ENCODE measurements at places on chromosomes 16 and 17. TPM values are rescaled to one million over a fixed set of nuclear protein-coding genes. Genes with fewer than 3 reads are reported as not detected.
A peak's percentile ranks its signal among the peaks of the same experiment; 100 is the strongest.

GRCh38 chr17:15914400-15915170 lies 30.3 kb upstream of the ADORA2B start:
- DNase-seq: no peak

- DNase-seq: no peak
Measured at GRCh38 chr16:65574326-65574966, 452.6 kb upstream of the CDH11 start.

DNA sequence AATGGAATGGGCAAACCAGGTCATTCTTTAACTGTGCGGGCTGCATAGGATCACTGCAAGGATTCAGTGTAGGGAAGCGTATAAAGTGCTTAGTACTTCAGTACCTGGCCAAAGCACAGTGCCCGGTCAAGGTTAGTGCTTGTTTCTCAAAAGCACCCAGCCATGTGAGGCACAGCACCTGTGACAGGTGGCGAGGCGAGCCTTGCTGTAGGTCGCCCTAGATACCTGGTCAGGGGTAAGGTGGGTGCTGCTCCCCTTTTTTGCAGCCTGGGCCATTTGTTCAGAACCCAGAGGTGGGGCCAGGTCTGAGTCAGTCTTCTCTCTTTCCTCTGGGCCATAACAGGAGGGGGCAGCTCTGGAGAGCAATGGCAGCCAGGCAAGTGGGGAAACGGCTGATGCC lies 172.0 kb downstream of the IRF8 start:
- DNase-seq: no peak

DNA sequence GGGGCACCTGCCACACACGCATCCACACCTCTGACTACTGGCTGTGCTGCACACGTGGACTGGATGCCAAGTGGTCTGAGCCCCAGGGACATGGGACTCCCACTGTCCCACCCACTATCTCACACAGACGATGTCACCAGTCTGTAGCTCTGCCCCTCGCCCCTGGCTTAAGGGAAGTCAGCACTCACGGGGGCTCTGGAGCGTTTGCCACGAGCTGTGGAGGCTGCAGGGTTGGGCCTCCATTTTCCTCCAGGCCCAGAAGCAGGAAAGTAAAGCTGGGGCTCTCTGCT lies 22.1 kb downstream of the FOXF1 start:
- DNase-seq: no peak

- DNase-seq: peak; percentile 57
Measured at GRCh38 chr17:74431568-74432423, at the start of gene GPRC5C. Gene GPRC5C (plus strand): TSS chr17:74432088. CDS start chr17:74439777, 7,689 bp downstream.

GRCh38 chr17:63740464-63741142 lies 996 bp downstream of the STRADA start:
- DNase-seq: peak; percentile 22

GRCh38 chr16:19639986-19640421 lies 78.0 kb downstream of the KNOP1 start:
- DNase-seq: peak; percentile 51

DNA sequence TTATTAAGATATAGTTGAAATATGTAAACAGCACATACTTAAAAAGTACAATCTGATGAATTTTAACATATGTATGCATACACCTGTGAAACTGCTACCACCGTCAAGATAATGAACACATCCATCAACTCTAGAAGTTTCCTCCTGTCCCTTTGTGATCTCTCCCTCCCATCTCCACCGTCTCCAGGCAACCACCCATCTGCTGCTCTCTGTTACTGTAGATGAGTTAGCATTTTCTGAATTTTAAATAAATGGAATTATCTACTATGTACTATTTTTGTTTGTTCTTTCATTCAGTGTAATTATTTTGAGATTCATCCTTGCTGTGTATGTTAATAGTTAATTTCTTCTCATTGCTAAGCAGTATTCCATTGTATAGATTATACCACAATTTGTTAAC lies 40.2 kb upstream of the SMPD3 start:
- DNase-seq: no peak

GRCh38 chr16:50826797-50827316 lies 85.0 kb downstream of the CYLD start:
- no peak for DNase-seq

GRCh38 chr17:2056206-2057174 lies 1.6 kb downstream of the HIC1 start:
- DNase-seq: peak; percentile 62

GRCh38 chr16:57277586-57277985 lies 6.9 kb downstream of the PLLP start:
- peak; percentile 57 for DNase-seq

- DNase-seq: no peak
Measured at GRCh38 chr16:85781695-85782370, 17.5 kb downstream of the EMC8 start.

DNA sequence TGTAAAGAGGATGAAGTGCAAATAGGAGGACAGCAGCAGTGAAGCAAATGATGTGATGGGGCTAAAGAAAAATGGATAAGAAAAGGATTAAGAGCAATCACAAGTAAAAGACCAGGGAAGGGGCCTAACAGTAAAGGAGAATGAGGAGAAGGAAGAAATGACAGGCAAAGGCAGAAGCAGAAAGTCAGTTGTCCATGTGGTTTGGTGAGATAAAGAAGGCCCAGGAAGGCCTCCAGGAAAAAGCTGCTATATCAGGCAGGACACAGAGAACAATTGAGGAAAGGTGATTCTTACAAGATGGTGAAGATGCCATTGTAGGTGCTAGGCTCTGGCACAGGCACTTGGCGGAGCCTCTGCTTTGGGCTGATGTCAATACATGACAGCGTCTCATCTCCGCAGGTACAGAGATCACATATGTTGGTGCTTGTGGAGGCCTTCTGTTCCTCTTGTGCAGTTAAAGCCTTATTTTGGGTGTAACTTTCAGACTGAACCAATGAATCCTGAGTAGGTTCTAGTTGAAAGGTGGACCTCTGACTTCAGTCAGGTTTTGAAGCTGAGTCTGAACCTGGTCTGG lies 18.1 kb downstream of the RDM1 start:
- DNase-seq: no peak

- DNase-seq: no peak
Measured at GRCh38 chr17:59572301-59572924, 7.0 kb downstream of the DHX40 start.

- DNase-seq: no peak
Measured at GRCh38 chr17:2435862-2436261, 35.0 kb upstream of the MNT start.

DNA sequence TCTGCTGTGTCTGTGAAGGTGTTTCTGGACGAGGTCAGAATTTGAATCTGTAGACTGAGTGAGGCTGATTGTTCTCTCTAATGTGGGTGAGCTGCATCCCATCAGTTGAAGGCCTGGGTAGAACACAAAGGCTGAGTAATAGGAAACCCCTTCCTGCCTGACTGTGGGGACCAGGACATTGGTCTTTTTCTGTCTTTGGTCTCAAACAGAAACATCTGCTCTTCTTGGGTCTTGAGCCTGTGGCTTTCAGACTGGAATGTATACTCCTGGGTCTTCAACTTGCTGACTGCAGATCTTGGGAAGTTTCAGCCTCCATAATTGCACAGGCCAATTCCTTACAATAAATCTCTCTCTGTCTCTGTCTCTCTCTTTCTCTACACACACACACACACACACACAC lies 19.6 kb upstream of the LRRC75A start:
- no peak for DNase-seq

- DNase-seq: no peak
Measured at GRCh38 chr17:33704856-33705255, 411.8 kb upstream of the ASIC2 start.

GRCh38 chr16:81189100-81189664 lies 49.3 kb upstream of the BCO1 start:
- DNase-seq: no peak

GRCh38 chr16:30011714-30012504 lies 1.1 kb upstream of the DOC2A start:
- no peak for DNase-seq

DNA sequence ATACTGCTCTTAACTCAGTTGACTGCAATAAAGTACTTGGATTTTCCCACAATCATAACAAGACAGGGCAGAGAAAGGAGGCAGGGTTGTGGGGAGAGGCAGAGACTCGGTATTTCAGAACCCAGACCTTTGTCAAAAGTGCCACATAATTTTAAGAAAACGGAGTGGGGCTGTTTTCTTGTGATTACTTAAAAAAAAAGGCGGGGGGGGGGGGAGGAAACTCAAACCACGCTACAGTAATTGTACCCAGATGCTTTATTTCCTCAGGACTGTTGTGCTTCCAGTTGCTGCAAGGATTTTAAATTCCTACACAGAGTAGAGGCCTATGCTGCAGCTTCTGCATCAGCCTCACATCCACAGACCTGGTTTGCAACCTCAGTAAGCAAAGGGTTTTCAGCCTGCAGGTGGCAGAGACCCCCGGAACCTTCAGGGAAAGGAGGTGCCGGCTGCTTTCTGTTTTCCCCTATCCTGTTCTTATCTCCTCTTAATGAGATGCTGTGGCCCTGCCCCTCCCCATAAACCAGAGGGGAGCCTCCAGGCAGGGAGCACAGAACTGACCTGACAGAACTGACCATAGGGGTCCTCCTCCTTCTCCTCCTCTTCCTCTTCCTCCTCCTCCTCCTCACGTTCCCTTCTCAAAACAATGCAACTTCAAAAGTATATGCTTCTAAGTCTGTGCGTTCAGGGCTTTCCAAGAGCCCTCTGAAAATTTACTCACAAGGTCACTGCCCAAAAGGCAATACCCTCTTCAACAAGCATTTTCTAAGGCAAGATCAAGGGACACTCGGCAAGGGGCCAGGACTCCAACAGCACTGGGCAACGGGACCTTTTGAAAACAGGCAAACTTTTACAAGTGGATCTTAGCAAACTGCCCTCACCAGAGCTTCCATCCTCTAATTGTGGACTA lies 7.5 kb downstream of the AXIN2 start:
- DNase-seq: no peak

DNA sequence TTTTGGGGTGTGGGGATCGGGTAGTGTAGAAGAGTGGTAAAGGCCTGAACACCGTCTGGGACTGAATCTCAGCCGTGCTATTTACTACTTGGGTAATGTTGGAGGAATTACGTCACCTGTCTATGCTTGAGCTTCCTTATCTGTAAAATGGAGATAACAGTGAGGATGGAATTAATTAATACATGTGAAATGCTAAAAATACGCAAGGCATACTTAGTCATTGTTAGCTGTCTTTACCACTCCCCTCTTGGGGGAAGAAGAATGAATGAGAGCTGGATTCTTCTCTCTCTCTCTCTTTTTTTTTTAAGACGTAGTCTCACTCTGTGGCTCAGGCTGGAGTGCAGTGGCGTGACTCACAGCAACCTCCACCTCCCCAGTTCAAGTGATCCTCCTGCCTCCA lies 41.1 kb upstream of the TANGO6 start:
- no peak for DNase-seq

ARHGAP23 gene
- total RNA-seq: 16.4 TPM

COX11 gene
- total RNA-seq: 74.3 TPM

TPSG1 gene
- total RNA-seq: not detected

FBXW10 gene
- total RNA-seq: under 0.01 TPM

CCDC78 gene
- total RNA-seq: 2.7 TPM

RNF43 gene
- 0.54 TPM for total RNA-seq

RHOT2 gene
- 44.7 TPM for total RNA-seq

ASPA gene
- not detected for total RNA-seq

FNDC8 gene
- not detected for total RNA-seq

LITAFD gene
- total RNA-seq: not detected

MT2A gene
- 21.8 TPM for total RNA-seq

CYGB gene
- total RNA-seq: 1.1 TPM

Data from hematopoietic multipotent progenitor cell (in vitro differentiated cells).